Naive B cell (primary cell): ENCODE measurements at places on chromosomes 1 and 21.

DNA sequence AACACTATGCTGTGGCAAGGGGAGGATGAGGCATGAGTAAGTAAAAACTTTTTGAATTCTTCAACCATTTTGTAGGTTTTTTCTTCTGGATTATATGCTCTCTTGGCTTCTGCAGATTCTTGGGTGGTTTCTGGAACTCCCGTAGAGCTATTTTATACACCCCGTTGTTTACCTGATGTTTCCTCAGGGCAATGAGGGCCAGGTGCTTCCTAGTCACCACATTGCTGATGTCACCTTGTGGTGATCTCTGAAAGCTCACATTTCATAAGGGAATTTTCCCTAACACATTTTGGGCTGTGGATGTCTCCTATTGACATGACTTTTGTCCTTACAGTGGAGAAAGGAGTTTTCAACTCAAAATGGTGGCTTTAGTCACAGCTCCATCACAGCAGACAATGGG lies 356.6 kb downstream of the PLA2G4A start:
- no peaks in the 10 kb centered on the region for H3K4me1 ChIP-seq
- no peaks in the 10 kb centered on the region for H3K36me3 ChIP-seq
- no peak overlapping the region for H3K27ac ChIP-seq
- DNase-seq = no peak
- no peak overlapping the region for H3K4me3 ChIP-seq
- no peaks in the 10 kb centered on the region for H3K27me3 ChIP-seq

- no peak for DNase-seq
- H3K4me3 ChIP-seq = no peak overlapping the region
- peaks cover 19% of the 10 kb centered on the region for H3K27me3 ChIP-seq
- no peak overlapping the region for H3K27ac ChIP-seq
- no peaks in the 10 kb centered on the region for H3K36me3 ChIP-seq
Measured at GRCh38 chr1:11388617-11389016, 90.3 kb upstream of the DISP3 start.

GRCh38 chr1:17763417-17763816 lies 8.3 kb downstream of the ACTL8 start:
- no peak overlapping the region for H3K27ac ChIP-seq
- peaks cover 24% of the 10 kb centered on the region for H3K27me3 ChIP-seq
- no peak for DNase-seq
- H3K4me3 ChIP-seq = no peak overlapping the region
- no peaks in the 10 kb centered on the region for H3K36me3 ChIP-seq
- no peaks in the 10 kb centered on the region for H3K4me1 ChIP-seq

DNA sequence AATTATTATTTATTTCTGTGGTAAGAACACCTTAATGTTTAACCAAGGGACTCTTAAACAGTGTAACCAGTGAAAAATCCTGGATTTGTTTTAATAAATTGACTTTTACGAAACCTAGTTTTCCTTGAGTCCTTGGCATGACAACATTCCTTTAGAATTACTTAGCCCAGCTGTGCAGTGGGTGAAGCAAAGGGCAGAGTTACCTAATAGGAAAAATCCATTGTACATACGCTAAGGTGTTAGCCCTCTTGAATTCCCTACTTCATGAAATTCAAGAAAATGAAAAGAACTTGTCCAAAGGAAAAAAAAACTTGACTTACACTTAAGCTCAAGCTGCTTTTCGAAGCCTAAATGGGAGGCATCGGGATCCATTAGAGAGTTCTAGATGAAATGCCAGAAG lies 852.0 kb upstream of the ADAMTS5 start:
- no peaks in the 10 kb centered on the region for H3K27me3 ChIP-seq
- H3K36me3 ChIP-seq = no peaks in the 10 kb centered on the region
- no peak overlapping the region for H3K4me3 ChIP-seq
- H3K27ac ChIP-seq = no peak overlapping the region
- no peaks in the 10 kb centered on the region for H3K4me1 ChIP-seq

DNA sequence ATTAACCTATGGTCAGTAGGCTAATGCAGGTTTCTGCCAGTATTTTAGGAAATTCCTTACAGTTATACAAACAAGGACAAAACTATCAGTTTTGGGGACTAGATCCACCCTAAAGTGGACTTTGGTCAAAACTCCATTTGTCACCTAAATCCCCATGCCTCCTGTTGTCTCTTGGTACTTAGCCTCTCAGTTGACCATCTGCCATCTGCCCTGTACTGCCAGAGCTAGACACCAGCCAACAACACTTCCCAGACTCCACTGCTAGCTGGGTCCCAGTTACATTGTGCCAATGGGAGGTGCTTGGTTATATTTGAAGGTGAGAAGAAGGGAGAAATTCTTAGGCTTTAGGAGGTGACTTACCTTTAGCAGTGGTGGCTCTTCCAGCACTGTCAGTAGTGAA lies 17.0 kb upstream of the BSDC1 start:
- H3K36me3 ChIP-seq = no peaks in the 10 kb centered on the region
- DNase-seq = no peak
- peaks cover 4% of the 10 kb centered on the region for H3K4me1 ChIP-seq
- peaks cover 26% of the 10 kb centered on the region for H3K27me3 ChIP-seq
- H3K27ac ChIP-seq = no peak overlapping the region

- no peaks in the 10 kb centered on the region for H3K36me3 ChIP-seq
- H3K4me1 ChIP-seq = peaks cover 15% of the 10 kb centered on the region
- H3K27me3 ChIP-seq = no peaks in the 10 kb centered on the region
- no peak overlapping the region for H3K27ac ChIP-seq
- DNase-seq = peak; percentile 6
Measured at GRCh38 chr1:240575981-240576662, 35.8 kb downstream of the GREM2 start.

DNA sequence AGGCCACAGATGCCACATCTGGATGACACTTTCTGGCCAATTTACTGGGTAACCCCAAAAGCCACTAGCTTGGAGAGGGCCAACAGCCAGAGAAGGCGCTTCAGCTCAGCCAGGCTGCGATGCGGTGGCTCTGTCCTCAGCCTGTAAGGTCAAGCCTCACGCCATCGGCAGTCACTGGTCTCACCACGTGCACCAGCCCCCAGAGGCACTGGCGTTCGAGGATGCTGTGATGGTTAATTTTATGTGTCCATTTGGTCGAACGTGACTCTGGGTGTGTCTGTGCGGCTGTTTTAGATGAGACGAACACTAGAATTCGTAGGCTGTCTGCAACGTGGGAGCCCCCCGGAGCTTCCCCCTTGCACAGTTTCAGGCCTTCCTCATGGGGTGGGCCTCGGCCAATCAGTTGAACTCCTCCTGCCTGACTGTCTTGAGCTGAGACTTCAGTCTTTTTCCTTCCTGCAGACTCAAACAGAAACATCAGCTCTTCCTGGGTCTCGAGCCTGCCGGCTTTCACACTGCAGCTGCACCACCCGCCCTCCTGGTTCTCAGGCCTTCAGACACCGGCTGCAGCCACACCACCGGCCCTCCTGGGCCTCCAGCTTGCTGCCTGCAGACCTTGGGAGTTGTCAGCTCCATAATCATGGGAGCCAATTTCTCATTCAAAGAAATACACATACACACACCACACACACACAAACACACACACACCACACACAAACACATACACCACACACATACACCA lies 41.6 kb upstream of the SLC45A1 start:
- no peaks in the 10 kb centered on the region for H3K36me3 ChIP-seq
- DNase-seq = no peak
- peaks cover 14% of the 10 kb centered on the region for H3K27me3 ChIP-seq
- H3K4me3 ChIP-seq = no peak overlapping the region

- DNase-seq = no peak
- no peaks in the 10 kb centered on the region for H3K36me3 ChIP-seq
- H3K27ac ChIP-seq = no peak overlapping the region
- no peak overlapping the region for H3K4me3 ChIP-seq
Measured at GRCh38 chr1:79448426-79448825, 441.9 kb upstream of the ADGRL4 start.

DNA sequence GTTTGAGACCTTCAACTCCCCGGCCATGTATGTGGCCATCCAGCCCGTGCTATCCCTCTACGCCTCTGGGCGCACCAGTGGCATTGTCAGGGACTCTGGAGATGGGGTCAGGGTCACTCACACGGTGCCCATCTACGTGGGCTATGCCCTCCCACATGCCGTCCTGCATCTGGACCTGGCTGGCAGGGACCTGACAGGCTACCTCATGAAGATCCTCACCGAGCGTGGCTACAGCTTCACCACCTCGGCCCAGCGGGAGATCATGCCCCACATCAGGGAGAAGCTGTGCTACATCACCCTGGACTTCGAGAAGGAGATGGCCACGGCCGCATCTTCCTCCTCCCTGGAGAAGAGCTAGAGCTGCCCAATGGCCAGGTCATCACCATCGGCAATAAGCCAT lies 36.5 kb upstream of the ZP4 start:
- H3K4me3 ChIP-seq = no peak overlapping the region
- H3K36me3 ChIP-seq = no peaks in the 10 kb centered on the region
- no peak for DNase-seq
- H3K4me1 ChIP-seq = no peaks in the 10 kb centered on the region
- H3K27ac ChIP-seq = no peak overlapping the region
- no peaks in the 10 kb centered on the region for H3K27me3 ChIP-seq

DNA sequence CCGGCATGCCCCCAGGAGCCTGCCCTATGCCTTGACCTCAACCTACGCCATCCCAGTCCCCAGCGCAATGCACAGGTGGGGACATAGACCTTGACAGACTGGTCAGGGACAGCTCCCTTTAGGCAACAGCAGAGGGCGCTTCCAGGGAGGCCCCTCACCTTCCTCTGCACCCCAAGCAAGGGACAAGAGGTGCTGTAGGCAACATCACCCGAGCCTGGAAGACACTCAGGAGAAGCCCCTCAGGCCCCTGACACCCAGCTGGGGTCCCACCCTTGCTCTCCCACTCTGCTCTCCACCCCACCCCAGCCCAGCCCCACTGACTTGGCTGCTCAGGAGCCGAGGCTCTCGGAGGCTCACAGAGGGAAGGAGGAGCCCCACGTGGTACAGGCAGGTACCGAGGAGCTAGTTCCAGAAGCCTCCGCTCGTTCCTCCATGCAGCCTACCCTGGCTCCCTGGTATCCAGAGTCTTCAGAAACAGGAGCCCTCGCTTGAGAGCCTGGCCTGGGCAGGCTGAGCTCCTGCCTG lies 2.4 kb upstream of the WNT3A start:
- no peak overlapping the region for H3K27ac ChIP-seq
- peaks cover 28% of the 10 kb centered on the region for H3K4me1 ChIP-seq
- H3K27me3 ChIP-seq = peaks cover 86% of the 10 kb centered on the region
- no peak overlapping the region for H3K4me3 ChIP-seq
- H3K36me3 ChIP-seq = no peaks in the 10 kb centered on the region

DNA sequence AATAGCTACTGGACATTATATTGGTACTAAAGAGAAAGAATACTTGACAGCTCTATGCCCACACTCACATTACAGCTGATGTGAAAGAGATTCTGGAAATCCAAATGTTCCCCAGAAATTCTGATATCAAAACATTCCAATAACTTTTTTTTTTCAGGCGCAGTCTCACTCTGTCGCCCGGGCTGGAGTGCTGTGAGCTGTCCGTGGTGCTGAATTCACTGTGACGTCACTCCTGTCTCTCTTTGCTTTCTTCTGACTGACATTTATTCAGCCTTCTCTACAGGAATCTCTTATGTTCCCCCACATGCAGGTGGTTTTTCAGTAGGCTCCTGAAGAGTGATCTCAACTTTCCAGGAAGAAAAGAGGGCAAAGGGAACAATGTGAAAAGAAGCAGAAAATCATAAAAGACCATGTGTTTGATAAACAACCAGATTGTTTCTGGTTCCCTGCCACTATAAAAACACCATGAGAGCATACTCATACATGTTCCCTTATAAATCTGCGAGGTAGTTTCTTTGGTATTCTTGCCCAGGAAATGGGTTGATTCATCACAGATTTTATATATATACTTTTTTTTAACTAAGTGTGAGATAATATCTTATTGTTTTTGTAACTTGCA lies 6.2 kb downstream of the S100A7A start:
- H3K27ac ChIP-seq = no peak overlapping the region
- H3K4me1 ChIP-seq = no peaks in the 10 kb centered on the region
- DNase-seq = peak; percentile 30
- peaks cover 60% of the 10 kb centered on the region for H3K27me3 ChIP-seq
- H3K4me3 ChIP-seq = no peak overlapping the region

GRCh38 chr1:242764161-242764560 lies 239.7 kb upstream of the PLD5 start:
- no peaks in the 10 kb centered on the region for H3K4me1 ChIP-seq
- H3K4me3 ChIP-seq = no peak overlapping the region
- peaks cover 20% of the 10 kb centered on the region for H3K36me3 ChIP-seq
- H3K27ac ChIP-seq = no peak overlapping the region
- H3K27me3 ChIP-seq = no peaks in the 10 kb centered on the region

DNA sequence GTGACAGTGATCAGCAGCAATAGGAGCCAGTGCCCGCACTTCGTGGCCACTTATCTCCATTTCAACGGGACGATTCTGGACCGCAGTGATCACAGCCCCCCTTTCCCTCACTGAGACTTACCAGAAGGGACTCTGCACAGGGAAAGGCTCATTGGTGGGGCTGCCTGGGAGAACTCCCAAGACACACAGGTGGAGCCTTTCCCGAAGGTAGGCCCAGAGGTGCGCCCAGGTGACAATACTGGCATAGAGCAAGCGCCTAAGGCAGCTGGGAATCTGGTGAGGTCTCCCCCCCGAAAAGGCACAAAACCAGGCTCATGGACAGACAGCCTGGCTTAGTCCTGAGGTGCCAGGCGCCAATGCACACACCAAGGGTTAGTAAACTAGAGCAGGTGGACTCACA lies 318.9 kb downstream of the AJAP1 start:
- no peak overlapping the region for H3K27ac ChIP-seq
- H3K4me1 ChIP-seq = no peaks in the 10 kb centered on the region
- H3K4me3 ChIP-seq = no peak overlapping the region
- DNase-seq = no peak

DNA sequence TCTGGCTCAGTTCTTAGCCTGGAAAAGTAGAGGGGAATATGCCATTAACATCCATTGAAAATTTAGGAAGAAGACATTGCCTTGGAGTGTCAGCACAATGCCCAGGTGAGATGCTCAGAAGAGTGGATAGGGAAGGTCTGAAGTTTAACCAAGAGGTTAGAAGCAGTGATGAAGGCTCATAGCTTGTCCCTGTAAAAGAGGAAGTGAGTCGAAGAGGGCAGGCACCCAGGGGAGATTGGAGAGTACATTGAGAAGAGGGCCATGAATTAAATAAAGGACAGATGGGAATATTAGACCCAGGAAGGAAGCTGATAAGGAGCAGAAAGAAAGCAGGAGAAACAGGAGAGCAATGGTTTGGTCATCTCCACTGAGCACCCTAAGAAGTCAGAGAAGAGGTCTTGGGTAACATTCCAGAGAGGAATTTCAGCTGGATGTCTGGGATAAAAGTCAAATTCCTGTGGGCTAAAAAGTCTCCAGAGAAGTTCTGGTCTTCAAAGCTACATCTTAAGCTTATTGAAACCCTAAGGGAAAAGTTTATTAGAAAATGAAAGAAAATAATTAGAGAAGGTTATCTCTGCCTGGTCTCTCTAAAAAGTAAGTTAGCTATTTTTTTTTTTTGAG lies 17.3 kb downstream of the C8B start:
- no peaks in the 10 kb centered on the region for H3K4me1 ChIP-seq
- DNase-seq = no peak
- H3K4me3 ChIP-seq = no peak overlapping the region
- H3K27me3 ChIP-seq = no peaks in the 10 kb centered on the region
